ENCODE measurements at places on chromosomes 1 and 21.

GRCh38 chr1:63190171-63190570 is 132.2 kb upstream of the FOXD3 start:
- no peak overlapping the region for H3K27ac ChIP-seq
- H3K4me3 ChIP-seq = no peak overlapping the region
- peaks cover 14% of the 10 kb centered on the region for H3K27me3 ChIP-seq
- H3K4me1 ChIP-seq = no peaks in the 10 kb centered on the region
- DNase-seq = no peak

- H3K4me1 ChIP-seq = peaks cover 8% of the 10 kb centered on the region
- H3K27ac ChIP-seq = no peak overlapping the region
Measured at GRCh38 chr1:21955058-21955457, 17.9 kb upstream of the HSPG2 start.

GRCh38 chr1:215718575-215719287 is 151.6 kb downstream of the KCTD3 start:
- no peak overlapping the region for H3K4me3 ChIP-seq
- H3K27me3 ChIP-seq = peaks cover 12% of the 10 kb centered on the region
- peaks cover 6% of the 10 kb centered on the region for H3K4me1 ChIP-seq
- H3K36me3 ChIP-seq = no peaks in the 10 kb centered on the region

DNA sequence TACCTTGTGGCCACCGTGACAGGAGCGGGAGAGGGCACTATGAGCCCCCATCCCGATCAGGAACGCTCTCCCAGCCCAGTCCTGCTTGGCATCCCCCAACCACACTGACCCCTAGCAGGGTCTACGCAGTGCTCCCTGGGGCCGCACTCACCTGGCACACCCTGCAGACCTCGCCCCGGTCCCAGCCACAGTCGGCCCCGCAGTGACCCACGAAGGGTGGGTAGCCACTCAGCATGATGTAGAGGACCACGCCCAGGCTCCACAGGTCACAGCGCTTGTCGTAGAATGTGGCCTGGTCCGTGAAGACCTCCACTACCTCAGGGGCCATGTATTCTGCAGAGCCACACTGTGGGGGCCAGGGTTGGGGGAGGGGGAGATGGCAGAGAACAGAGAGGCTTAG is 11.1 kb upstream of the KNCN start:
- peaks cover 18% of the 10 kb centered on the region for H3K36me3 ChIP-seq
- no peaks in the 10 kb centered on the region for H3K27me3 ChIP-seq
- H3K4me1 ChIP-seq = peaks cover 9% of the 10 kb centered on the region
- H3K4me3 ChIP-seq = no peak overlapping the region

DNA sequence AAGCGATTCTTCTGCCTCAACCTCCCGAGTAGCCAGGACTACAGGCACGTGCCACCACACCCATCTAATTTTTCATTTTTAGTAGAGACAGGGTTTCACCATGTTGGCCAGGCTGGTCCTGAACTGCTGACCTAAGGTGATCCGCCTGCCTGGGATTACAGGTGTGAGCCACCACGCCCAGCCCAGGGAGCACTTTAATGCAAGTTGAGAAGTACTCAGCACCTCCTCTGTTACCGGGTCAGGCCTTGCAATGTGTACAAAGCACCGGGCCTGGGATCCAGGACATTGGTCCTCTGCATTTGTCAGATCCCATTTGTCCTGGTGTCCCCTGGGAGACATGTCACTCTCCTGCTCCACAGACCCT is 143.6 kb downstream of the TOMM20 start:
- no peak overlapping the region for H3K27ac ChIP-seq
- DNase-seq = no peak
- no peak overlapping the region for H3K4me3 ChIP-seq

DNA sequence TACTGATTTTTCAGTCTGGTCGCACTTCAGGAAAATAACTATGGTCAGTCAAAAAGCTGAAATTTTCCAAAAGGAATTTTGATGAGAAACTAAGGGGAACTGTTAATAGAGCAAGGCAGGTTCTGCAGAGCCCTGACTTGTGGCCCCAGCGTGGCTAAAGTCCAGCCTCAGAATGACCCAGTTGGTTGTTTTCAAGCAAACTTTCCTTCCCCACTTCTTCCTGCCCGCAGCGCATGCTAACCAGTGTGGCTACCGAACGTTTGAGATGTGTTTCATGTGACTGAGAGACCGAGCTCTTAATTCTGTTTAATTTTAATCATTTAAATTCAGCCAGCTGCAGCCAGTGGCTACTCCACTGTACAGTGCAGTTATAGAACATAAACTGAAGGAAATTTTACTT is 6.2 kb upstream of the IL10RB start:
- no peak overlapping the region for H3K27ac ChIP-seq
- no peak overlapping the region for H3K4me3 ChIP-seq
- no peaks in the 10 kb centered on the region for H3K27me3 ChIP-seq
- H3K36me3 ChIP-seq = peaks cover 20% of the 10 kb centered on the region

DNA sequence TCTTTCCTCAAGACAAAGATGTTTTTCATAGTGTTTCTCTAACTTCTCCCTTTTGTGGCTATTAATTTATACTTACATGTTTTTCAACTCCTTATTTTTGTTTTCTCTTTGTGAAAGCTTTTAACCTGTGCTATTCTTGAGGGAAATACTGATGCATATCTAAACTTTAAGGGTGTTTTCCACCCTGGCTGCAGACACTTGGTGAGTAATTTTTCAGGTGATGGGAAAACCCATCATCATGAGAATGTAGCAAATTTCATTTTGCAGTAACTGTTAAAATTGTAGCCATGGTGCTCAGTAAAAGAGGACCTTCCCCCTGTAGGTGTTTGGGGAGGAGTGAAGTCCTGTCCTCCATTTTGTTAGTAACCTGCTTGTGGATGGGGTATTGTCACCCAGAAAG is 124.2 kb downstream of the LIPI start:
- no peaks in the 10 kb centered on the region for H3K27me3 ChIP-seq
- no peak overlapping the region for H3K27ac ChIP-seq
- no peaks in the 10 kb centered on the region for H3K36me3 ChIP-seq
- no peak for DNase-seq
- H3K4me1 ChIP-seq = no peaks in the 10 kb centered on the region
